ENCODE measurements at places on chromosomes 4 and X.

DNA sequence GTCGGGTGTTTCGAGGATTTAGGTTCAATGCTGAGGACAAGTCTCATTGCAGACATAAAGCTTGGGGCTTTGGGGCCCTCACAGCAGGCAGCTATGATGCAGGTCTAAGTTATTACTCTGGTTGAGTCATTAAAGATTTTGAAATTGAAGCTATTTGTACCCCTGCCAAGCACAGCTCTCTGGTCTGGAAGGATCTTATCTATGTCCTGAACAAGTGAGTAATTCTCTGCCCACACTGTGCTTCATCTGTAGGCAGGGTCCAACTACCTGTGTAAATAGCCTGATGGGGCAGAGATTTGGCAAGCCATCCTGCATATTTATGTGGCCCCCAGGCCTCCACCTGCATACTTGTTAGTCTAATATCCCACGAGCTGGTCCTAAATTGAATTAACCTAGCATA lies 41.4 kb upstream of the MAGEA4 start:
- DNase-seq = peak; percentile 95

GRCh38 chr4:73763877-73764276 lies 23.5 kb downstream of the CXCL8 start:
- no peak for DNase-seq

DNA sequence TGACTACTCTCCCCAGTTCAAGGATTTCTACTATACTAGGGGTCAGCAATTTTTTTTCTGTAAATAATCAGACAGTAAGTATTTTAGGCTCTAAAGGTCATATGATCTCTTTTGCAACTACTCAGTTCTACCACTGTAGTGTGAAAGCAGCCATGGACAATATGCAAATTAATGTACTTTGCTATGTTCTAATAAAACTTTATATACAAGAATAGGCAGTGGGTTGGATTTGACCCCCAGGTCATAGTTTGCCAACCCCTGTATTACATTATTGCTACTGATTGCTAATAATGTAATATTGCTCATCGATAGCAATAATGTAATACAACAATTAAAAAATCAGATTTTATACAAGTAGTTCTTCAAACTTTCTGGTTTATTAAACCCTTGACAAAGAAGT lies 59.2 kb upstream of the GPR34 start:
- no peak for DNase-seq

GRCh38 chr4:8391071-8391470 lies 49.5 kb downstream of the ACOX3 start:
- no peak for DNase-seq

- peak; percentile 52 for DNase-seq
Observed at GRCh38 chrX:19855700-19856381, 31.6 kb downstream of the SH3KBP1 start.

GRCh38 chrX:16061296-16061695 lies 62.1 kb upstream of the GRPR start:
- DNase-seq = no peak

DNA sequence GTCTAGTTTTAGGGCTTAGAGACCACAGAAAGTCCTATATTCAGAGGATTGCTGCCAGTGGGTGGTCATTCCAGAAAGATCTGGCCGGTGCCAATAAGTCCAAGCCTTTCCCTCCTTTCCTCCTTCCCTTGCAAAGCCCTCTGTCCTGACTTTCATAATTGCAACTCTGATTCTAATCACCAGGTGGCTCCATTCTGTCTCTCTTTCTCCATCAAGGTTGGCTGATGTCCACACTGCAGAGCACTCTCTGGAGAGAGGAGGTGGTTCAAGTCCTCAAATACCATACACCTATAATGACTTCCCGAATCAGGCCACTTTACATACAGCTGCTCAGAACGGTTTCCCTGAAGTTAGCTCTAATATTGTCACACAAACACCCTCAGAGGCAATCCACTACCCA lies 22.4 kb upstream of the ARMCX4 start:
- DNase-seq = peak; percentile 41

Data from EH (cell line).